Tibial artery (tissue), 4 donors: ENCODE measurements at places on chromosomes 2 and 18.

DNA sequence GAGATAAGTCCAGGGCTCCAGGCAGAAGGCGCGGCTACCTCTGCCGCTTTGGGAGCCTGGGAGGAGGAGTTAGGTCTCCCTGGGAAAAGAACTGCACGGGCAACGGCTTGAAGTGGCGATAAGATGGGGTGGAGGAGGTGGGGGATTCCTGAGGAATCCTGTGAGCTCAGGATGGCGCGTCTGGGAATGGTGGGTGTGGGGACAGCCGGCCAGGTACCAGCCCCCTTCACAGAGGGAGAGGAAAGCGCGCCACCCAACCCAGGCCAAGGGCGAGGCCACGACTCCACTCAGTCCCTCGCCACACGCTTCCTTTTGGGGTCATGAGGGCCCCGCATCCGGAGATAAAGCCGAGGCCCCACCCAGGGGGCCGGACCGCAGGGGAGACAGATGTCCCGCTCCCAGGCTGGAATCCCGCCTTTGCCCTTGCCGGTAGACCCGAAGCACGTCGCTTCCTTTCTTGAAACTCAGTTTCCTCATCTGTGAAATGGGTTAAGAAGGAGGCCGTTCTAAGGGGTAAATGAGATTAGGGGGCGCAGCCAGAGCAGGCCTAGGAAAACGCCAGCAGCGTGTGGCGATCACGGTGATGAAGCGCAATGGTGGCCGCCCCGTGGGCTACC, 1.7 kb upstream of the CTDSP1 start:
- peaks cover 9% of the 10 kb centered on the region for H3K36me3 ChIP-seq
- H3K4me3 ChIP-seq = peak overlapping the region; percentile 99
- H3K27me3 ChIP-seq = no peaks in the 10 kb centered on the region
- H3K27ac ChIP-seq = peak overlapping the region; percentile 100

GRCh38 chr2:178143481-178143880, 31.2 kb downstream of the RBM45 start:
- H3K4me1 ChIP-seq = no peaks in the 10 kb centered on the region
- no peak overlapping the region for H3K4me3 ChIP-seq
- no peaks in the 10 kb centered on the region for H3K27me3 ChIP-seq
- no peak overlapping the region for H3K27ac ChIP-seq
- no peaks in the 10 kb centered on the region for H3K36me3 ChIP-seq

DNA sequence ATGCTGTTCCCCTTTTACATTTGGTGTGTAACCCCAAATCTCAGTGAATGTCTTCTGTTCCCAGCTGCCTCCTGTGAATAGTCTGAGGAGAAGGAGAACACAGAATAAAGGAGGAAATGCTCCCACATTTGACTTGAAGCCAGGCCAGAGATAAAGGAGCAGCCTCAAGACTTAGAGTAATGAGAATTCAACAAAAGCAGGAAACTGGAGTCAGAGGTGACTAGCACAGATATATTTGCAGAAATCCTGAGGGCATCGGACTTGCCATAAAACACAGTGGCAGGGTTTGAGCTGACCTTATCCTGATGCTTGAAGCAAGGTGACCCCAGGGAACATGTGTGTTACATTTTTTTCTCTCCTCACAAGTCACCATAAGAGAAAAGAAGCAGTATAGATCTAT, 291.4 kb upstream of the RND3 start:
- DNase-seq = no peak
- no peaks in the 10 kb centered on the region for H3K27me3 ChIP-seq
- no peaks in the 10 kb centered on the region for H3K4me1 ChIP-seq
- H3K4me3 ChIP-seq = no peak overlapping the region
- H3K27ac ChIP-seq = no peak overlapping the region

GRCh38 chr18:2847317-2848246, 776 bp downstream of the EMILIN2 start:
- peak overlapping the region; percentile 64 for H3K4me3 ChIP-seq
- peak; percentile 72 for DNase-seq
- H3K27me3 ChIP-seq = peaks cover 10% of the 10 kb centered on the region
- peaks cover 9% of the 10 kb centered on the region for H3K4me1 ChIP-seq

DNA sequence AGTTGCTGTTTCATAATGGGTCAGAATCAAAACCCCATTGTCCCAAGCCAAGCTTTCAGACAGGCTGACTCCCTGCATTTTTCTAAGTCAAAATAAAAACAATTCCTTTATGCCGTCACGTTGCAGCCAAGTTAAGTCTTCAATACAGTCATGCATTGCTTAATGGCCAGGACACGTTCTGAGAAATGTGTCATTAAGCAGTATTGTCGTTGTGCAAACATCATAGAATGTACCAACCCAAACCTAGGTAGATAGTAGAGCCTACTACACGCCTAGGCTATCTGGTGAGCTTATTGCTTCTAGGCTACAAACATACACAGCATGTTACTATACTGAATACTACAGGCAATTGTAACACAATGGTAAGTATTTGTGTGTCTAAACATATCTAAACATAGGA, 160.4 kb upstream of the FOSL2 start:
- H3K27me3 ChIP-seq = no peaks in the 10 kb centered on the region
- H3K36me3 ChIP-seq = no peaks in the 10 kb centered on the region
- no peak overlapping the region for H3K4me3 ChIP-seq
- H3K4me1 ChIP-seq = peaks cover 46% of the 10 kb centered on the region
- DNase-seq = no peak

DNA sequence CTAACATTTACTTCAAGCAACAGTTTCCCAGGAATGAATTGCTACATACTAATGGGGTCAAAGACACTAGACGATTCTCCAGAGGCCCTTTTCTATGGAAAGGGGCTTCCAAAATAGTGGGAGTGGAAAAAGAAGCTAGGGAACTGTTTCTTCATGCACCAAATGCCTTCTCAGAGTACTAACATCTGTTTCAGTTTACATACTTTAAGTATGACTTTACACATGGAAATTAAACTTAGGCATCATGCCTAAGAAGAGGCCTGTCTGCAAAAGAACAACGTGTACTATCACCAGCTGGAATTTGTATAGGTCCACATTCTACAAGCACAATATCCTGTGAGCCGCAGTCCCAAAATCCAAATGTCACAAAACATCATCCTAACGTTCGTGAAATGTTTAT, 29.4 kb upstream of the WDR75 start:
- H3K27ac ChIP-seq = peak overlapping the region; percentile 65
- H3K4me1 ChIP-seq = peaks cover 34% of the 10 kb centered on the region
- no peaks in the 10 kb centered on the region for H3K27me3 ChIP-seq
- H3K4me3 ChIP-seq = no peak overlapping the region

DNA sequence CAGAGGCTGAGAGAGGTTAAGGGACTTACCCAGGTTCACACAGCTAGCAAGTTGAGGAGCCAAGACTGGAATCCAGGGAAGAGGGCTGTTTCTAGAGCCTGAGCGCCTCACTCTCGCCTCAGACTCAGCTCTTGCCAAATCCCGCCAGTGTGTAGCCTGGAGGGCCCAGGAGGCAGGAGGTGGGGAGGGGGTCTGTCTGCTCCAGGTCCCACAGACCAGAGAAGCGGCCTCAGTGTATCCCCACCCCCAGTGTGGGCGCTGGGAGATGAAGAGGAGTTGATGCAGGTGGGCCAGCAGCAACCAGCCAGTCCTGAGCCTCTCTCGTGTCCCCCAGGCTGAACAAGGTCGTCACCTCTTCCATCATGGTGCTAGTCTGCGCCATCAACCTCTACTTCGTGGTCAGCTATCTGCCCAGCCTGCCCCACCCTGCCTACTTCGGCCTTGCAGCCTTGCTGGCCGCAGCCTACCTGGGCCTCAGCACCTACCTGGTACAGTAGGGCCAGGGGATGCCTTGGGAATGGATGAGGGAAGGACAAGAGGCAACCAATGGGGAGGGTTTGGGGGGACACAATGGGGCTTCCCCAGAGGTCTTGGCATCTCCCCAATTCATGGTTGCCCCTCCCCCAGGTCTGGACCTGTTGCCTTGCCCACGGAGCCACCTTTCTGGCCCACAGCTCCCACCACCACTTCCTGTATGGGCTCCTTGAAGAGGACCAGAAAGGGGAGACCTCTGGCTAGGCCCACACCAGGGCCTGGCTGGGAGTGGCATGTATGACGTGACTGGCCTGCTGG, 5.2 kb upstream of the CTDSP1 start:
- peaks cover 3% of the 10 kb centered on the region for H3K4me1 ChIP-seq
- no peaks in the 10 kb centered on the region for H3K27me3 ChIP-seq
- no peak overlapping the region for H3K27ac ChIP-seq
- H3K4me3 ChIP-seq = no peak overlapping the region
- peak; percentile 28 for DNase-seq
- H3K36me3 ChIP-seq = no peaks in the 10 kb centered on the region

GRCh38 chr2:239826376-239826775, 198.8 kb downstream of the NDUFA10 start:
- no peaks in the 10 kb centered on the region for H3K27me3 ChIP-seq
- H3K4me3 ChIP-seq = no peak overlapping the region
- no peaks in the 10 kb centered on the region for H3K36me3 ChIP-seq
- no peak for DNase-seq

DNA sequence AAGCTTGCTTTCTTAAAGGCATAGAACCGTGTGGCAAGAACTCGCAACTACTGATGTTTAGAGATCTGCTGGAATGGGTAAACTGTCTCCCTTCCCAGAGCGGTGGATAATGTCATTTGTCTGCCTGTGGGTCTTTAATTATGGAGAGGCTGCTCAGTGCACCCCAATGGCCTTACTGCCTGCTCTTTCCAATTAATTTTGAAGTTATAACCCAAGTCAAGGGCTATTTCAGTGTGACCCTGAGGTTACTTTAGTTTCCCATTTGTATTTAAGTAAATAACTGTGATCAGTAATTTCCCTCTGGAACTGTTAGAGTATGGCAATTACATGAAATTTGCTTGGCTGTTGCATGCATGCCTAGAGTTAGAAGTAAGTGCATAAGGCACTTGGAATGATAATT, 48.9 kb upstream of the LYPD6 start:
- H3K27me3 ChIP-seq = no peaks in the 10 kb centered on the region
- H3K27ac ChIP-seq = no peak overlapping the region
- no peak for DNase-seq
- H3K36me3 ChIP-seq = no peaks in the 10 kb centered on the region
- no peaks in the 10 kb centered on the region for H3K4me1 ChIP-seq

DNA sequence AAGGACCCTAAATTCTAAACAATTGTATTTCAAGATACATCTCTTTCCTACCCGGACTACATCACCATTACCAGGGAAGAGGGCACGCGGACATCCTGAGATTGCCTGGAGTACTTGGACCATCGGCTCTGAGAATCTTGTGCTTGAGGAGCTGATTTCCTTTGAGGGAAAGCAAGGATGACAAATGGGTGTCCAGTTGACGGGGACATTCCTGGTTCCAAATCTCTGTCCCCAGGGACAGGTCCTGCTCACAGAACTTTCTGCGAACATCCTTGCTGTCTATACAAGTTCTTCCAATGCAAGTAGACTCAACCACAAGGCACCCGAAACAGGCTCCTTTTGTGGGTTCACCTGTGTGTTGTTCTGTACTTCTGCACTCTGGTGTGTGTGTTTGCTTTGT, 289.5 kb upstream of the MYT1L start:
- H3K27ac ChIP-seq = no peak overlapping the region
- no peaks in the 10 kb centered on the region for H3K36me3 ChIP-seq
- no peak for DNase-seq
- H3K27me3 ChIP-seq = no peaks in the 10 kb centered on the region
- H3K4me3 ChIP-seq = no peak overlapping the region
- no peaks in the 10 kb centered on the region for H3K4me1 ChIP-seq

DNA sequence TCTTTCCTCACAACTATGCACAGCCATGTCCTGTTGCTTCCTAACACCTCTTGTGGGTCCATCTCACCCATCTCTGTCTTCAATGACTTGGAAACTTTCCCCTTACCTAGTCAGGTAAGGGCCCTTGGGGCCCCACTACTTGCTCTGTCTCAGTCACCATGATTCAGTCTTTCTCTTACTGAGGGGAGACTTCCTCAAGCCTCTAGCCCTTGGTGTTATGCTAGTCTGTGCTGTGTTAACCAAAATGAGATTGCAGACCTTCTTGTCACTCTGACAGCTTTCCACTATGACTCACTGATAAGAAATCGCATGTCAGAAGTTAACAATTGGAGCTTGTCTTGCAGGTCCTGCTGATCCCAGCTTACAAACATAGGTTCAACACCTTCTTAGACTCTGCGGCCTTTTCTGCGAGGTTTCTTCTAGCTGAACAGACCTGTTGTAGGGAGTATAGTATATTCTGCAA, 65.3 kb downstream of the WDR75 start:
- no peak overlapping the region for H3K27ac ChIP-seq
- H3K4me1 ChIP-seq = no peaks in the 10 kb centered on the region
- DNase-seq = no peak
- H3K27me3 ChIP-seq = no peaks in the 10 kb centered on the region

- H3K4me3 ChIP-seq = no peak overlapping the region
- peaks cover 4% of the 10 kb centered on the region for H3K36me3 ChIP-seq
- DNase-seq = no peak
- no peaks in the 10 kb centered on the region for H3K4me1 ChIP-seq
Measured at GRCh38 chr18:80145196-80145804, 36.2 kb downstream of the ADNP2 start.

DNA sequence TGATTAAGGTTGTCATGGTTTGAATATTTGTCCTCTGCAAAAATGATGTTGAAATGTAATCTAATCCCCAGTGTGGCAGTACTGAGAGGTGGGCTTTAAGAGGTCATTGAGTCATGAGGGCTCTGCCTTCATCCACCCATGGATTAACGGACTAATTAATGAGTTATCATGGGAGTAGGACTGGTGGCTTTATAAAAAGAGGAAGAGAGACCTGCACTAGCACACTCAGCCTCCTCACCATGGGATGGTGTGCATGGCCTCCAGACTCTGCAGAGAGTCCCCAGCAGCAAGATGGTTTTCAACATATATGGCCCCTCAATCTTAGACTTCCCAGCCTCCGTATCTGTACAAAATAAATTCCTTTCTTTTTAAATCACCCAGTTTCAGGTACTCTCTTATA, 41.0 kb downstream of the DTNB start:
- peaks cover 6% of the 10 kb centered on the region for H3K36me3 ChIP-seq
- no peaks in the 10 kb centered on the region for H3K4me1 ChIP-seq
- H3K4me3 ChIP-seq = no peak overlapping the region
- H3K27me3 ChIP-seq = no peaks in the 10 kb centered on the region

DNA sequence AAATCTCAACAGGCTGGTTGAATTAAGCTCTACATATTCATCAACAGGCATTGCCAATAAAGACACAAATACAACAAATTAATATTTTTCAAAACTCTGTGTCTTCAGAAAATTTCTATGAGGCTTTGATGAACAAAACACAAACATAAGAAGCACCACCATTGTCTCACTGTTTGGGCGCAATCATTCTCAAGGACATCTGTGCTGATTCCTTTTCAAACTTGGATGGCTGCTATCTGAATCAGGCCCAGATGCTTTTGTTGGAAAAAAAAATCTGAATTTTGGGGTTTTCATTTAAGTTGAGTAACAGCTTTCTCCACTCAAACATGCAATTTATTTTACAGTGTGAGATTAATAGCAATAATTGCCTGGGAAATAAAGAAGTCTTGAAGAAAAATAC, 173.8 kb downstream of the NRXN1 start:
- H3K27ac ChIP-seq = no peak overlapping the region
- H3K4me3 ChIP-seq = no peak overlapping the region
- H3K4me1 ChIP-seq = peaks cover 14% of the 10 kb centered on the region
- DNase-seq = no peak
